Erythroblast (primary cell): ENCODE measurements at places on chromosomes 12 and 14.

DNA sequence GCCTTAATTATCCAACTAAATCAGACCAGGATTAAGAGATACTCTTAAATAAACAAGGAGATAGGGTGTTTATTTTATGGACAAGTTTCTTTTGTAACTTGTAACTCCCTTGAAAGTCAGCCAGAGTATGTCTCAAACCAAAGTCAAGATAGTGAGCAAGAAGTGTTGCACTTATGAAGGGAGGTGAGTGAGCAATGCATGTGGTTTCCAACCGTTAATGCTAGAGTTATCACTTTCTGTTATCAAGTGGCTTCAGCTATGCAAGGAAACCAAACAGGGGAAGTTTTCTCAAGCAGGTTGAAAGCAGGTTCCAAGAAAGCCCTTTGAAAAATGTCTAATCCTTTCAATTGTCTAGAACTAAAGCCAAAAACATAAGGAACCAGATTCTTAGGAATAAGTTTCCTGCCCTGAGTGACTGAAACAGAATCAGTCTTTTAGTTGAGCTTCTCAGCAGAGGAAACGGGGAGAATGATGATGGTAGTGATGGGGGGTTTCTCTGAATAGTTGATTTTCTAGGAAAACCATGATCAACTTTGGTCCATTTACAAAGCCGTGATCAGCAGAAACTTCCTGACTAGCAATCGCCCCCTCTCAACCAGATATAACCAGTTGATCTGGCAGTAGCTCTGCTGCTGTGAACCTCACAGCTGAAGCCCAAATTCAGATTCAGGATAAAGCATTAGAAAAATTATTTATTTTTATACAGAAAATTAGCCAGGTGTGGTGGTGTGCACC is 128.4 kb downstream of the DAD1 start:
- peak; percentile 48 for DNase-seq

DNA sequence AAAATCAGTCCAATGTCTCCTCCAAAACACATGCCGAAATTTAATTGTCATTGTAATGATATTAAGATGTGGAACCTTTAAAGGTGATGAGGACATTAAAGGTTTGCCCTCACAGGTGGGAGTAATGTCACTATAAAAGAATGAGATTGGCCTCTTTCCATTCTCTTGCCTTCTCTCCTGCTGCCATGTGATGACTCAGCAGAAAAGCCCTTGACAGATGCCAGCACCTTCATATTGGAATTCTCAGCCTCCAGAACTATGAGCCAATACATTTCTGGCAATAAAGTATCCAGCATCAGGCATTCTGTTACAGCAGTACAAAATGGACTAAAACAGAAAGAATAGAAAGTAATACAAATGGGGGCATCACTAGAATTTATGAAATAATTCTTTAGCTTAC is 609.7 kb downstream of the SLC16A7 start:
- peak; percentile 27 for DNase-seq

DNA sequence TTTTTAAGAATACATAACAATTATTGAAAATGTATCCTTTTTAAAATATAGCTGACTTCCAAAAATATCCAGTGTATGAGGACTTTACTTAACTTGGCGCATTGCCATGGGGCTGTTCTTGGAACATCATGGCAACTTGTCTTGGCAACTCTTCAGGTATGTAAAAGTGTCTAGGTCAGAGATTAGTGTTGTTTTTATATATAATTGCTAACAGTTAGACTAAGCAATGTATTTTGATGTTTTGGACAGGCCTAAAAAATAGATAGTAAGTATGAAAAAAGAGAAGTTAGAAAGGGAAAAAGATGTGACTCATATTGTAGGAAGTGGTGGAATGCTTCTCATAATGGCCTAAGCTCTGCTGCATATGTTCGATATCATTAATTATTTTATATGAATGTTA is 70.9 kb downstream of the MON2 start:
- DNase-seq: peak; percentile 14

DNA sequence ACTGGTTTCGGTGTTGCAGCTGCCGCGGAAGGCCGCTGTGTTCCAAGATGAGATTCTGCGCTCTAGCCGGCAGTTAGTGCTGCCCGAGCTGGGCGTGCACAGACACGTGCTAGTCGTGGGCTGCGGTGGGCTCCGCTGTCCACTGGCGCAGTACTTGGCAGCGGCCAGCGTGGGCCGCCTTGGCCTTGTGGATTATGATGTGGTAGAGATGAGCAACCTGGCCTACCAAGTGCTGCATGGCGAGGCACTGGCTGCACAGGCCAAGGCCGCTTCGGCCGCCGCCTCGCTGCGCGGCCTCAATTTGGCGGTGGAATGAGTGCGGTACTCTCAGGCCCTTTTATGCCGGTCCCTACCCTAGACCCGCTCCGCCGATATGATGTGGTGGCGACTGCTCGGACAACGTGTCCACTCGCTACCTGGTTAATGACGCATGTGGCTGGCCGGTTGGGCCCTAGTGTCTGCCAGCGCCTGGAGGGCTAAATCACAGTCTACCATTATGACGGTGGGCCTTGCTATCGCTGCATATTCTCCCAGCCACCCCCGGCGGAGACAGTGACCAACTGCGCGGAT is 102.2 kb downstream of the SNAPC1 start:
- no peak for DNase-seq
